AG09309 (cell line): ENCODE measurements at places on chromosomes 1 and 21.

DNA sequence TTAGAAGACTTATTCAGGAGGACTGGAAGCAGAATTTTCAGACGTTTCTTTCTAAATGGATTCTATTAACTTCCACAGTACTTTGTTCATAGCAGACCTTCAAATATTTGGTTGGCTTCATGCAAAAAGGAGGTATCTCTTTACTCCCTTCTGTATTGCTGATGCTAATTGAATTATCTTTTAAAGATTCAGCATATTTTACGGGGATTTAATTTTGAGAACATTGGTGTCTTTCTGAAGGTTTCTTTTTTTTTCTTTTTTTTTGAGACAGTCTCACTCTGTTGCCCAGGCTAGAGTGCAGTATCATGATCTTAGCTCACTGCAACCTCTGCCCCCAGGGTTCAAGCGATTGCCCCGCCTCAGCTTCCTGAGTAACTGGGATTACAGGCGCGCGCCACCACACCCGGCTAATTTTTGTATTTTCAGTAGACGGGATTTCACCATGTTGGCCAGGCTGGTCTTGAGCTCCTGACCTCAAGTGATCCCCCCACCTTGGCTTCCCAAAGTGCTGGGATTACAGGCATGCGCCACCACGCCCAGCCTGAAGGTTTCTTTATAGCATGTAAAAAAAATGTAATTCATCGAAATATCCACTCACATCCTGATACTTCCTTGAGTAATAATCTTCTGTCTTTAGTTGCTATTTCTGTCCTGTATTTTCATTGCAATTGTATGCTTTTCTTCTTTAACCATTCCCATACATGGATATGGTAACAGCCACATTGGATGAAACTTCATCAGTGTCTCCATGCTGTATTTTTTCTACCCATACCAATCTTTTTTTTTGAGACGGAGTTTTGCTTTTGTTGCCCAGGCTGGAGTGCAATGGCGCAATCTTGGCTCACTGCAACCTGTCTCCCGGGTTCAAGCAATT, 14.5 kb downstream of the CNST start:
- DNase-seq, result no peak

- no peak for DNase-seq
Measured at GRCh38 chr1:55768327-55768952, 553.3 kb upstream of the USP24 start.

DNA sequence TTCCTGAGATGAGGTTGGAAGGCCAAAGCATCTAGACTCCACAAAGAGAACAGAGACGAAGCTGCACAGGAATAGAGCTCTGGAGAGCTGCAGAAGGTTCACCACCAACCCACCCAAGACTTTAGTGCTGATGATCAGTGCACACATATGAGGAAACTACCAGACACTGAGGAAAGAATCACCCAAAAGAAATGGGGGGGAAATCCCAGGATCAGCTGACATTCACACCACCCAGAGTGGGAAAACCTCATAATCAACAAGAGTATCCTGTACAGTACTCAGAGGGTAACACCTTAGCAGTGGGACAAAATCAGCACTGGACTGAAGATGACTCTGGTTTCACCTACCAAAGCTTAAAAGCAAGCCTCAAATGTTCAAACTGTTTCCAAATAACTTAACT, 36.4 kb downstream of the DENND1B start:
- no peak for DNase-seq

GRCh38 chr1:151478923-151479322, 19.6 kb upstream of the POGZ start:
- DNase-seq, result no peak

DNA sequence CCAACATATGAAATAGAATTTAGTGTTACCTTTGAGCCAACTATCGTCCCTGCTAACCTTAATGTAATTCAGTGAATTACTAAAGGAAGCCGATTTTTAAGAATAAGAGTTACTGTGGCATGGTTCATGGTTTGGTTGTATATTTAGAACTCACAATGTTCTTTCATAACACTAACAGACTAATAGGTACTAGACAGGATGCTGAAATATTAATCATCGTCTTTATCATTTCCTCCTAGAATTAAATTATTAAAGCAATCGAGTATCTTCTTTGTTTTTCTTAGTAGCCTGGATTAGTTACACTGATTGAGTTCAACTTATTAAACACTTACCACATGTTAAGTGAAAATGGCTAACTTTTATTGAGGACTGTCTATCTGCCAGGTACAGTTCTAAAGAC, 47.7 kb downstream of the TARBP1 start:
- no peak for DNase-seq
